ENCODE measurements at places on chromosomes 3 and 15. TPM values are rescaled to one million over a fixed set of nuclear protein-coding genes. Genes with fewer than 3 reads are reported as not detected.

The BMF gene
- total RNA-seq: 1.6 TPM

The SCN11A gene
- total RNA-seq: not detected

The XIRP1 gene
- 0.07 TPM for total RNA-seq

The KNG1 gene
- not detected for total RNA-seq

The CORO2B gene
- 3.7 TPM for total RNA-seq

The POTEB2 gene
- total RNA-seq: not detected

The C2CD4B gene
- total RNA-seq: not detected

The GOLGA8S gene
- 0.15 TPM for total RNA-seq

The SERPINI1 gene
- total RNA-seq: 3.0 TPM

The UACA gene
- 49.5 TPM for total RNA-seq

The GRM7 gene
- total RNA-seq: not detected

The GASK1A gene
- not detected for total RNA-seq

The BCHE gene
- 0.94 TPM for total RNA-seq

The SEMA3F gene
- total RNA-seq: 7.1 TPM

The MCF2L2 gene
- 0.15 TPM for total RNA-seq

The SLCO2A1 gene
- 0.07 TPM for total RNA-seq

The GALNT15 gene
- total RNA-seq: 0.03 TPM

The RAB6B gene
- 2.4 TPM for total RNA-seq

The CACNA2D3 gene
- total RNA-seq: not detected

The SCG5 gene
- total RNA-seq: 2.1 TPM

The ISLR2 gene
- 0.13 TPM for total RNA-seq

All from A549 treated with CpdA at 1 μM for 4 hours (cell line).